ENCODE measurements at places on chromosomes 3 and 15. TPM values are rescaled to one million over a fixed set of nuclear protein-coding genes. Genes with fewer than 3 reads are reported as not detected.

DNA sequence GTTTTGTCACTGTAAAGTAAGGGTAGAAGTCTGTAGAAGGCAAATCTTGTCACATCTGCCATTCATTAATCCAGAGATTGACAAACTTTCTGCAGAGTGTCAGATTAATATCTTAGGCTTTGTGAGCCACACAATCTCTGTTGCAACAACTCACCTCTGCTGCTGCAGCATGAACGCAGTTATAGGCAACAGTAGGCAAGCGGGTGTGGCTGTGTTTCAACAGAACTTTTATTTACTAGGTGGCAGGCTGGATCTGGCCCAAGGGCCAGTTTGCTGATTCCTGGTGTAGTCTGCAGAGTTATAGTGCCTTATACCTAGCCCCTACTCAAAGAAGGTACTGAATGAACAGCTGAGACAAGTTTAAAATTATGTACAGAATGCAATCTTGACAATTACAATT lies 396.7 kb downstream of the FOXP1 start:
- DNase-seq: no peak

The HYKK gene
- total RNA-seq: 1.6 TPM

DNA sequence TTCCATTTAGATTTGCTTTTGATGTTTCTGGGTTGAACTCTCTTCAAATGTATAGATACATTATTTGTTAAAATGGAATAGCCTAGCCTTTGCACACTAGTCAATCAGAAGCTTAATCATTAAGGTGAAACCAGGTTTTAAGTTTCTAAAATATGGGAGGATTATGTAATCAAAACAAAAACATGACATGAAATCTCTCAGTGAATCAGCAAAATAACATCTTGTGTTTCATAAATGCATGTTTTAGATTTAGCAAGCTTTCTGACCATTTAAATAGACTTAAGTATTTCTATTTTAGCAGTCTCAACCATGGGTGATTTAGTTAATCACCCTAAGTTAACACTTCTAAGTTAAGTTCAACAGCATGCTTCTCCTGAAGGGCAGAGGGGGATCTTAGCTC lies 11.3 kb downstream of the GTF2E1 start:
- no peak for DNase-seq

The SST gene
- total RNA-seq: not detected

DNA sequence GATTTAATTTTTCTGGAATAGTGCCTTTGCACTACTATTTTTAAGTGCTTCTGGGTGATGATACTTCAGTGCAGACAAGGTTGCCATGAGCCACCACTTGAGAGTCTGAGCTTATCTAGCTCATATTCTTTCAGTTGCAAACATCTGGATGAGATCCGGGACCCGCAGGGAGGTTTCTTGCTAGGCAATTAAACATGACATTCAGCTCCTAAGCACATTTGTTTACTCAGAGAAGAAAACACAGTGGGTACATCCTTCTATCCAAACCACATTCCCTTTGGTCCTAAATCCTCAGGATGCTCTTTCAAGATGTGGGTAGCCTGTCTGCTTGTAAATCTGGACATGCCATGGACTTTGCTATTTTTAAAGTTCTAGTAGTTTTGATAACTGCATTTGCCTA lies 12.0 kb downstream of the PLSCR1 start:
- DNase-seq: no peak

DNA sequence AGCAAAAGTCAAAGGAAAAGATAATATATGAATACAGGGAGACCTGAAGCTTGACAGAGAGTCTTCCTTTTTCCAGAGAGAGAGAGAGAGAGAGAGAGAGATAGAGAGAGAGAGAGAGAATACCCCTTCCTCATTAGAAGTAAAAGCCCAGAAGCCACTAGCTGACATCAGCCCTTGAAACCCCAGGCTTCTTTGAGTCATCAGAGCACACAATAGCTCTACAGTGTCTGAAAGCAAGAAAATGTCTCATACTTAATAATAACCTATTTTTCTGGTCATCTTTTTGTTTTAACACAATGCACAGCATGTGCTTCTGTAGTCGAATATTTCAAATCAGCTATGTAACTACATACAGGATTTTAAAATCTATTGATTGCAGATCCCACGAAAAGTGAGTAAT lies 109.2 kb upstream of the NANOGP8 start:
- DNase-seq: no peak

All from activated CD8-positive, alpha-beta T cell treated with anti-CD3 and anti-CD28 coated beads for 36 hours (primary cell).